ENCODE measurements at places on chromosomes 12 and 14. TPM values are rescaled to one million over a fixed set of nuclear protein-coding genes. Genes with fewer than 3 reads are reported as not detected.

ITGA5 gene
- total RNA-seq: 336 TPM

GRCh38 chr12:6061660-6062059 lies 62.8 kb downstream of the VWF start:
- H3K27ac ChIP-seq: no peak overlapping the region
- peaks cover 7% of the 10 kb centered on the region for H3K4me1 ChIP-seq
- no peaks in the 10 kb centered on the region for H3K36me3 ChIP-seq
- H3K27me3 ChIP-seq: no peaks in the 10 kb centered on the region
- DNase-seq: peak; percentile 18

OR11G2 gene
- not detected for total RNA-seq

DNA sequence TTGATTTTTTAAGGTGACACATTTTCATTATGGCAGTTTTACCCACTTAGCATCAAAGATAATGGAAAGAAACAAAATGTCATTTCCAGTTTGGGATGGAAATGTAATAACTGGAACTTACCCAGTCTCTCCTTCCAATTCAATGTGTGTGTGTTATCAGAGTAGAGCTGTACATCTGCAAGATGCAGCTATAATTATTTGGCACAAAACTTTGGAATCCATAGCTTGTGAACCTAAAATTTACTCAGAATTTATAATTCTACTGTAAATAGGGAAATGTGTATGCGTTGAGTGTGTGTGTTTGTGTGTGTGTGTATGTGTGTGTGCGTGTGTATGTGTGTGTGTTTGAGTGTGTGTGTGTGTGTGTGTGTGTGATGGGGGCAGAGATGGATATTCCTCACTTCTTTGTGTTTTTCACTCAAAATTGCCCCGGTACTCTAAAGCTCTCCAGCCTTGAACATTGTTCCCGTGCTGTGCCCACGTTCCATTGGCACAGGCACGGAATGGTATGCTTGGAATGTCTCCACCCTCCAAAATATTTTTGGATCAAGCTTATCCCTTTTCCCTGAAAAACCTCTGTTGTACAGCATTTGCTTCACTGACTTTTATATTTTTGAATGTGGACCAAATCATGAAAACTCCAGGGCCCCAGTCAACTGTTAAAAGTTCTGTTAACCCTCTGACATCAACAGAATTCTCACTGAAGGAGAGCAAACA lies 150.2 kb upstream of the BMP4 start:
- no peak overlapping the region for H3K27ac ChIP-seq
- H3K27me3 ChIP-seq: no peaks in the 10 kb centered on the region
- H3K4me1 ChIP-seq: peaks cover 30% of the 10 kb centered on the region
- peak; percentile 27 for DNase-seq

- no peak for DNase-seq
- H3K4me3 ChIP-seq: no peak overlapping the region
- no peaks in the 10 kb centered on the region for H3K4me1 ChIP-seq
- no peak overlapping the region for H3K27ac ChIP-seq
Measured at GRCh38 chr12:2017546-2018337, 13.5 kb upstream of the DCP1B start.

DNA sequence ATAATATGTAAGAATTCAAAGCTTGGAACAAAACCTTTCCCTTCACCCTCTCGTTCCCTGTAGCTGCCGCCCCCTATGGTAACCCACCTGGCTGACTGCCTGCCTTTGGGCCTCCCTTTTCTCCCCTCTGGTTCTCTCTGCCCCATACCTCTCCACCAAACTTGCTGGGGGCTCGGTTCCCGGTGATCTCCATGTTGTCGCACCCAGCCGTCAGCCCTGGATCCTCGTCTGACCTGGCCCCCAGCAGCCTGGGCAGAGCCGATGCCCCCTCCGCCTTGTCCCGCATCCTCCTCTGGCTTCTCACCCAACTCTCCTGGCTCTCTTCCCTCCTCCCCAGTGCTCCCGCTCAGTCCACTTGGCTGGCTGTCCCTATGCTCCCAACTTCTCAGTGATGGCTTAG lies 4.5 kb downstream of the CYP46A1 start:
- H3K27me3 ChIP-seq: peaks cover 15% of the 10 kb centered on the region
- H3K36me3 ChIP-seq: no peaks in the 10 kb centered on the region
- H3K4me3 ChIP-seq: no peak overlapping the region
- no peak for DNase-seq
- no peak overlapping the region for H3K27ac ChIP-seq

HOXC12 gene
- under 0.01 TPM for total RNA-seq

- H3K4me3 ChIP-seq: no peak overlapping the region
- no peaks in the 10 kb centered on the region for H3K36me3 ChIP-seq
- DNase-seq: no peak
- no peaks in the 10 kb centered on the region for H3K4me1 ChIP-seq
- H3K27ac ChIP-seq: no peak overlapping the region
Measured at GRCh38 chr12:54716261-54716660, 68.1 kb upstream of the DCD start.

DNA sequence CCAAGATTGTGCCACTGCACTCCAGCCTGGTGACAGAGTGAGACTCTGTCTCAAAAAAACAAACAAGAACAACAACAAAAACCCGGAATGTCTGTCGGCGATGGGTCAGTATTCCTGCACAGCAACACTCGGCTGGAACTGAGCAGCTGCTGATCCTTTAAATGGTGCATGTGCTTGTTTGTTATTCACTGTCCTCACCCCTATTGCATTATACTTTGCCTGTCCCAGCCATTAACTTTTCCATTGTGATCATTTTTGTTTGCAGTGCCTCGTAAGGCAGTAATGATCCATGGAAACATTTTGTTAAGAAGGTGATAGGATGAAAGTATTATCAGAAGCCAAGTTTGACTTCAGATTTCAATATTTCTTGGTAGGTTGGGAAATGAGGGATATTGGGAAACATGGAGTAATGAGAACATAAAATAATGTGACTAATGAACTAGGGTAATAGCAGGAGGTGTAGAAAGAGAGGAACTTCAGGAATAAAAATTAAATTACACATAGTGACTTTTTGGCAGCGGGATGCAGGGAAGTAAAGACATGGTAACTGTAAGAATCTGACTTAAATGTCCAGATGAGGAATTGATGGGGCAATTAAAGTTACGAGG lies 6.1 kb downstream of the ACSS3 start:
- no peak for DNase-seq
- peaks cover 19% of the 10 kb centered on the region for H3K4me1 ChIP-seq
- H3K36me3 ChIP-seq: no peaks in the 10 kb centered on the region
- H3K4me3 ChIP-seq: no peak overlapping the region
- no peak overlapping the region for H3K27ac ChIP-seq

- H3K27ac ChIP-seq: peak overlapping the region; percentile 65
- H3K4me3 ChIP-seq: peak overlapping the region; percentile 81
- peaks cover 27% of the 10 kb centered on the region for H3K4me1 ChIP-seq
- H3K27me3 ChIP-seq: no peaks in the 10 kb centered on the region
Measured at GRCh38 chr12:88579161-88579517, 1.1 kb downstream of the KITLG start.

GRCh38 chr14:39474416-39474911 lies 42.2 kb upstream of the FBXO33 start:
- H3K4me1 ChIP-seq: no peaks in the 10 kb centered on the region
- H3K27ac ChIP-seq: no peak overlapping the region
- no peak overlapping the region for H3K4me3 ChIP-seq
- H3K36me3 ChIP-seq: no peaks in the 10 kb centered on the region

DNA sequence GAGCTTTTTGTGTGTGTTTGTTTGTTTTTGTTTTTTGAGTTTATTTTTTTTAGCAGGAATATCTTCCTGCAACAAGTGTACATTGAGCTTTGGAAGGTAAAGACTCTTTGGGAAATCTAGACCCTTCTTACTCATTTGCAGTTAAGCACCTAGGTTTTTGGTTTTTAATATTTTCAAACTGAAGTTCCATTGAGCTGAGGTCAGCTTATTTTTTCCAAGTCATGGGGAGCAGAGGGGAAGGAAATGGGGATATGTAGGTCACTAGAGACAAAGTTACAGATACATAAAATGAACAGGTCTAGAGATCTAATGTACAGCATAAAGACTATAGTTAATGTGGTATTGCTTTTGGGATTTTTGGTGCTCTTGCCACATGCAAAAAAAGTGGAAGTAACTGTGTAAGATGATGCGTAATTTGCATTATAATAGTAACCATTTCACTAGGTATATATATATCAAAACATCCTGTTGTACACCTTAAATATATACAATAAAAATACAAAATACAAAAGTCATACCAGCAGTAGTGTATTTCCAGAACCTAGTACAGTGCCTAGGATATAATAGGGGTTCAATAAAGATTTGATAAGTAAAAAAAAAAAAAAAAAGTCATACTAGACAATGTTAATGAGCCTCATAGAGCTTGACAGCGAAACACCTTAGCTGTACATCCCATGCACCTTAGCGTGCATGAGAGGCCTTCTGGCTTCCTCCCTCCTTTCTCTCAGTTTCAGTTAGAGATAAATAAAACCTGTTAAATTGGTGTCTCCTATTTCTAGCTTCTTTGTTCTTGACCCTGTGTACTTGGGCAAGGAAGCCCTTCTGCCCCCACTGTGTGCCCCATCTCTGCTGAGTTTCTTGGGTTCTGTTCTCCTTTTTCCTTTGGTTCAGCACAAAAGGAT lies 22.7 kb downstream of the CGRRF1 start:
- H3K36me3 ChIP-seq: no peaks in the 10 kb centered on the region
- no peak overlapping the region for H3K27ac ChIP-seq
- no peaks in the 10 kb centered on the region for H3K27me3 ChIP-seq
- no peak overlapping the region for H3K4me3 ChIP-seq
- peaks cover 5% of the 10 kb centered on the region for H3K4me1 ChIP-seq
- no peak for DNase-seq

- H3K27me3 ChIP-seq: peaks cover 8% of the 10 kb centered on the region
- H3K4me3 ChIP-seq: no peak overlapping the region
- no peaks in the 10 kb centered on the region for H3K4me1 ChIP-seq
- H3K27ac ChIP-seq: no peak overlapping the region
- no peaks in the 10 kb centered on the region for H3K36me3 ChIP-seq
Measured at GRCh38 chr14:89117012-89117411, 292.6 kb downstream of the TTC8 start.

- H3K27ac ChIP-seq: no peak overlapping the region
- peaks cover 6% of the 10 kb centered on the region for H3K4me1 ChIP-seq
- H3K36me3 ChIP-seq: peaks cover 31% of the 10 kb centered on the region
- no peaks in the 10 kb centered on the region for H3K27me3 ChIP-seq
Measured at GRCh38 chr12:123288751-123289346, 17.2 kb upstream of the CDK2AP1 start.

DNA sequence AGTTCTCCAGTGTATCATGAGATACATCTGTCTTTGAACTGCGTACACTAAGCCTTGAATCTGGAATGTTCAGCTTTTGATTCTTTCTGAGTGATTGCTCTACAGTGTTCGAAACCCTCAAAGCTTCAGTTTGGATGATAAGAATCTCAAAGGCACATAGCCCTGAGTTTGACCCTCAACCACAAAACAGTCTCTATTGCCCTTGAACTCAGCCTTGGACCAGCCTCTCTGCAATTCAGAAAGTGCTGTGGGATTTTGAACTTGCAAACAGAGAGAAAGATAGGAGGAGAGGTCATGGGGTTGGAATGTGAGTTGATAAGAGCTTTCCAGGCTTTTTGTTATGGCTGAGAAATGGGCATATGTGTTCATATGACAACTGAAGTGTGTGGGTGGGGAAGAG lies 100.3 kb downstream of the MYRFL start:
- peaks cover 9% of the 10 kb centered on the region for H3K4me1 ChIP-seq
- H3K36me3 ChIP-seq: no peaks in the 10 kb centered on the region
- DNase-seq: no peak
- H3K4me3 ChIP-seq: no peak overlapping the region
- H3K27ac ChIP-seq: no peak overlapping the region
- no peaks in the 10 kb centered on the region for H3K27me3 ChIP-seq

DNA sequence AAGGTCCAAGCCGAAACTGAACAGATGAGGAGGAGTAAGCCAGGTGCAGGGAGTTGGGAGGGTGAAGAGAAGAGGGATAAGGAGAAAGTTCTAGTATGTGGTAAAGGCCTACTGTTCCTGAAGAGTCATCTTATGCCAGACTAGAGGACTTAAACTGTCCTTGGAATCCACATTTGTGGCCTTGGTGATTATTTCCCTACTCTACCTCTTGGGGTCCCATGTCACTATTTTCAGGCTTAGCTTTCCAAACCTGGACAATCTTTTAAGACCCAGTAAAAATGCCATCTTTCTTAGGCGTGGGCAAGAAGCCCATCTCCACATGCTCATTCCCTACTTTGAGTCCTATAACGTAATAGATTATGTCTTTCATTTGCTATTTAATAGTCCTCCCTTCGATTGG lies 40.1 kb upstream of the CRY1 start:
- H3K4me1 ChIP-seq: no peaks in the 10 kb centered on the region
- H3K27me3 ChIP-seq: peaks cover 9% of the 10 kb centered on the region
- no peak overlapping the region for H3K27ac ChIP-seq
- H3K4me3 ChIP-seq: no peak overlapping the region
- DNase-seq: no peak
- no peaks in the 10 kb centered on the region for H3K36me3 ChIP-seq

- no peak overlapping the region for H3K4me3 ChIP-seq
- no peak for DNase-seq
- no peaks in the 10 kb centered on the region for H3K27me3 ChIP-seq
- no peak overlapping the region for H3K27ac ChIP-seq
- H3K36me3 ChIP-seq: no peaks in the 10 kb centered on the region
Measured at GRCh38 chr14:89654998-89655397, 238.0 kb upstream of the FOXN3 start.

FAM186B gene
- total RNA-seq: 0.72 TPM

- DNase-seq: no peak
- H3K4me3 ChIP-seq: no peak overlapping the region
Measured at GRCh38 chr12:18797604-18798003, 59.7 kb downstream of the CAPZA3 start.

CMA1 gene
- not detected for total RNA-seq

- no peak overlapping the region for H3K27ac ChIP-seq
- H3K27me3 ChIP-seq: no peaks in the 10 kb centered on the region
- H3K36me3 ChIP-seq: no peaks in the 10 kb centered on the region
- no peaks in the 10 kb centered on the region for H3K4me1 ChIP-seq
- H3K4me3 ChIP-seq: no peak overlapping the region
Measured at GRCh38 chr12:8127138-8127537, 3.7 kb downstream of the CLEC4A start.

PFKM gene
- 64.8 TPM for total RNA-seq

Data from osteoblast (primary cell).